ENCODE measurements at places on chromosomes 16 and 17. TPM values are rescaled to one million over a fixed set of nuclear protein-coding genes. Genes with fewer than 3 reads are reported as not detected.

KRT15 gene
- not detected for total RNA-seq

CDRT15 gene
- not detected for total RNA-seq

LPO gene
- not detected for total RNA-seq

TNP2 gene
- total RNA-seq, result not detected
